ENCODE measurements at places on chromosomes 13 and 19.
A peak's percentile ranks its signal among the peaks of the same experiment; 100 is the strongest.

- DNase-seq, result no peak
Measured at GRCh38 chr13:111905609-111905945, 161.4 kb upstream of the SOX1 start.

DNA sequence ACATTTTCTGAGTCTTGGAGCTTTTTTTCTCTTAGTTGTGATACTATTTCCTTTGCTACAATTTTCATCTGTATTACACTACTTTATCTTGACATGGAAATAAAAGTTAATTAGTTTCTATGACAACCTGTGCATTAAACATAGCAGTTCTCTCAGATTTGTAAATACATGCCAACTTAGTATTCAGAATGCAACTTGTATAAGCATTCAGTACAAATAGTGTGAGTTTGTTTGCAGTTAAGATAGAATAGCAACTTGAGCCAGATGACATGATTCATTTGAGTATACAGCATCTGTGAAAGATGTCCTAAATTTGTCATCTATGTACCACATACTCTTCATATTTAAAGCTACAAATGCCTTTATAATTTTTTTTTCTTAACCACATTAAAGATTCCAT, 98.1 kb downstream of the DACH1 start:
- DNase-seq, result no peak

DNA sequence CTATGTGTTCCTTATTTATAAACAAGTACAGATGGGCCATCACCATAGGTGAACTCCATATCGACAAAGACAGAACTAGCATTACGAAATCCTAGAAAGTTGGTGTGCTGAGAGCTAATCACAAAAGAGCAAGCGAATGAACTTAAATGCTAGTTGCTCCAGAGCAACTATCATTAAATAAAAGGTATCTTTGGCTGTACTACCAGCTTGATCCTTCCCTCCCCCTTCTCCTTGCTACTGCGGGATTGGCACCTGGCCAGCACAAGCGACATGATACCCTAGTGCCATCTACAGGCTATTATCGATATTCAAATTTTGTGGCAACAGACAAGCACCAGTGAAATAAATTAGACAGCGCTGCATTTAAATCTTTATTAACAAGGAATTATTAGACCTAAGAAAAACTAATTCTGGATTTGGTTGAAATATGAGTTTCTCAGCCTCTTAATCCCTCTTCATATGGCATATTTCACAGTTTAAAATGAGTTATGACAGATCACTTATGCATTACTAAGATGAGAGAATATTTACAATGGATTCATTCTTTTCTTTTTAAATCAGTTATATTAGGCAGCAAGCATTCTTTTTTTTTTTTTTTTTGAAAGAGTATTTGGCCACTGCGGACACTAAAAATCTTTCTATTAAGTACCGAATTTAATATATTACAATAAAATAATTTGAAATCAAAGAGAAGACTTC, 5.8 kb downstream of the PCDH9 start:
- peak; percentile 64 for DNase-seq

DNA sequence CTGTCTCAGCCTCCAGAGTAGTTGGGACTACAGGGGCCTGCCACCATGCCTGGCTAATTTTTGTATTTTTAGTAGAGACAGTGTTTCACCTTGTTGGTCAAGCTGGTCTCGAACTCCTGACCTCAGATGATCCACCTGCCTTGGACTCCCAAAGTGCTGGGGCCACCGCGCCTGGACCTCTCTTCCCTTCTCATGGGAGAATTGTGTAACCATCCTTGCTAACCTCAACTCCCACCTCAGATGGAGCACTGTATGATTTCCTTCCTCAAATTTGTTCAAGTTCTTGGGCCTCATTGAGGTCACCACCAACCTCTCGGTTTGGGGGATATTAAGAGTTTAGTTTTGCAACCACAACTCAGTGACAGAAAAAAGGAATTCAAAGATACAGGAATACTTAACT, 10.7 kb downstream of the LILRA5 start:
- no peak for DNase-seq

- DNase-seq, result no peak
Measured at GRCh38 chr19:32876236-32876918, 6.8 kb upstream of the SLC7A9 start.

GRCh38 chr13:27605610-27606200, 14.6 kb downstream of the LNX2 start:
- no peak for DNase-seq

GRCh38 chr19:6263735-6264444, 15.9 kb downstream of the MLLT1 start:
- DNase-seq, result no peak

- DNase-seq, result no peak
Measured at GRCh38 chr13:45120967-45121831, 889 bp downstream of the GTF2F2 start.
